Kidney epithelial cell (primary cell): ENCODE measurements at places on chromosomes 2 and 18.

GRCh38 chr2:209830722-209831465, 59.3 kb downstream of the UNC80 start:
- DNase-seq, result no peak

DNA sequence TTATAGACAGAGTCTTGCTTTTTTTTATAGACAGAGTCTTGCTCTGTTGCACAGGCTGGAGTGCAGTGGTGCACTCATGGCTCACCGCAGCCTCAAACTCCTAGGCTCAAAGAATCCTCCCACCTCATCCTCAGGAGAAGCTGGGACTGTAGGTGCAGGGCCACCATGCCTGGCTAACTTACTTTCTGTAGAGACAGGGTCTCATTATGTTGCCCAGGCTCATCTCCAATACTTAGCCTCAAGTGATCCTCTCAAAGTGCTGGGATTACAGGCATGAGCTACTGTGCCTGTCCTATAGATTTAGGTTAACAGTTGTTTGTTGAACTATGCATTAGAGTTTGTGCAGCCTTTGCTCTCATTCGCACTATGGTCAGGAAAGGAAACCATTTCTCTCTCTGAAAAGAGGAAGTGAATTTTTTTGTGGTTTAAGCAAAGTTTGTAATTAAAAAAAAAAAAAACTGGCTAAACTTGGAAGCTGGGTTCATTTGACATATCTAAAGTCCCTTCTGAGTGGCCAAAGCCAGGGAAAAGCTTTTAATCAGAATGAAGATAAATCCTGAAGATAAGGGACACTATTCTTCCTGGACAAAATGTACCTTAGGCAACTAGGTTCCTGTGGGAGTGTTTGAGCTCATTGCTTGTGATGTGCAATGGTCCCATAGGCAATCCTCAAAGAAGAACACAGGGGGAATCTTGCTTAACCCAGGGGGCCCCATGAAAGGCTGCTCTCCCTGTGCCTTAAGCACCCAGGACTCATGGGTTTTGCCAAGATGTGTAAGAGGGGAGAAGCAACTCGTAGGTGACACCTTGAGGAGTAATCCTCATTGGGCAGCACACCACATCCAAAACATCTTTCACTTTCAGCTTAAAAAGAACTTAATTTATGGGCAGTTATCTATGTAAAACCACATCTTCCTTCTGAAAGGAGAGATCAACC, 201.7 kb downstream of the MREG start:
- no peak for DNase-seq

DNA sequence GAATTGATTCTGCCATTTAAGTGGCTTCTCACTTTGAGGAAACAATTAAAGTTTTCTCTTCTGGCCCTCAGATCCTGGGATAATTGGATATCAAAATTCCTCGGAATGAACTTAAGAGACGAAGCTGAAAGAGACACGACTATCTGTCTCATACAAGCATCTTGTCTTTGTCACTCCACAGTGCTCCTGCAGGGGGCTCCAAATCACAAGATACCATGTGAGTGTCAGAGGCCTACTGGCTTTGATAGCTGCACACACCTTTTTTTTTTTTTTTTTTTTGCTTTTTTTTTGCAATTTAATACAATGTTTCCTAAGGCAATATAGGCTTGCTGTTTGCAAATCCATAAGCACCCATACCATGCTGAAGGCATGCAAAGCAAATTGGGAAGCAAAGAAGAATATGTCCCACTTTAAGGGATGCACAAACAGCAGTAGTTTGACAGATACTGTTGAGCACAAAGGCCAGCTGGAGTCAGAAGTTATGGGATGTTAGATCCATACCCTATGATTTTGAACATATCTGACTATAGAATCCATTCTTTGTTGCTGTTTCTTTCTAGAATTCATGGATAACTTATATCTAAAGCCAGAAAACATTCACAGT, 109.0 kb upstream of the CBLN2 start:
- DNase-seq, result peak; percentile 16

GRCh38 chr2:85699325-85699724, 5.2 kb downstream of the GNLY start:
- no peak for DNase-seq
